ENCODE measurements at places on chromosomes 1 and 21.

- ATAC-seq = peak; percentile 13
Observed at GRCh38 chr1:26787381-26787705, 407 bp upstream of the PIGV start.

GRCh38 chr1:90879281-90879680 lies 142.6 kb downstream of the ZNF644 start:
- no peak for ATAC-seq

GRCh38 chr1:208203127-208203847 lies 40.9 kb downstream of the PLXNA2 start:
- no peak for ATAC-seq

GRCh38 chr1:211135342-211135950 lies 1.5 kb upstream of the KCNH1 start:
- no peak for ATAC-seq

DNA sequence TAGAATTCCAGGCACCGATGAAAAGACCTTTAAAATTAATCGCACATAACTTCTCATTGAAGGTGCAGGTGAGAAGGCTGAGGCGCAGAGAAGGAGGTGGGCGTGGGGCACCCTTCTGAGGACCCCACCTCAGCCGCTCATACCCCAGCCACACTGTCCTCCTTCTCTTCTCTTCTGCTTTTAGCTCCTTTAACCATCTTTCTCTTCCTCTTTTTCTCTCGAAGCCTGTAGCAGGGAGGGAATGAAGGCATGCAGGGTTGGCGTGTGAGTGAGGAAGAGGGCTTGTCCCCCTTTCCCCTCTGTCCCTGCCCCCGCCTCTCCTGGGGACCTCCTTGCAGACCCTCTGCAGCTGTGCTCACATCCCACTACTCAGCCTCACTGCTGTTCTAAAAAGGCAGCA lies 57.8 kb upstream of the CACNA1E start:
- ATAC-seq = no peak

DNA sequence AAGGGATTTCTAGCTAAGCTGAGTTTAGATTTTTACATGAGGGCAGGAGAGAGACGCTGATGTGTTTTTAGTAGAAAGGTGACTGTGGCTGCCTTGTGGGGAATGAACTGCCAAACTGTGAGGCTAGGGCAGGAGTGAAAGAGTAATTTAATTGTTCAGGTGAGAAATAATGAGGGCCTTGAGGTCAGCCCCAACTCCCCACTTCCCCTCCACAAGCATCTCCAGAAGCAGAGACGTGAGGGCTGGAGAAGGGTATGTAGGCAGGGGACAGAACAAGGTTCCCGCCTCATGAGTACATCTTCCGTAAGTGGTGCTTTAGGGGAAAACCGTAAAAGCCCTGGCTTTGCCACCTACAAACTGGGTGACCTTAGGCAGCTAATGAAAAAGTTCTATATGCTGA lies 70.8 kb downstream of the WARS2 start:
- no peak for ATAC-seq

- no peak for ATAC-seq
Observed at GRCh38 chr1:198162091-198162767, 5.4 kb downstream of the NEK7 start.

DNA sequence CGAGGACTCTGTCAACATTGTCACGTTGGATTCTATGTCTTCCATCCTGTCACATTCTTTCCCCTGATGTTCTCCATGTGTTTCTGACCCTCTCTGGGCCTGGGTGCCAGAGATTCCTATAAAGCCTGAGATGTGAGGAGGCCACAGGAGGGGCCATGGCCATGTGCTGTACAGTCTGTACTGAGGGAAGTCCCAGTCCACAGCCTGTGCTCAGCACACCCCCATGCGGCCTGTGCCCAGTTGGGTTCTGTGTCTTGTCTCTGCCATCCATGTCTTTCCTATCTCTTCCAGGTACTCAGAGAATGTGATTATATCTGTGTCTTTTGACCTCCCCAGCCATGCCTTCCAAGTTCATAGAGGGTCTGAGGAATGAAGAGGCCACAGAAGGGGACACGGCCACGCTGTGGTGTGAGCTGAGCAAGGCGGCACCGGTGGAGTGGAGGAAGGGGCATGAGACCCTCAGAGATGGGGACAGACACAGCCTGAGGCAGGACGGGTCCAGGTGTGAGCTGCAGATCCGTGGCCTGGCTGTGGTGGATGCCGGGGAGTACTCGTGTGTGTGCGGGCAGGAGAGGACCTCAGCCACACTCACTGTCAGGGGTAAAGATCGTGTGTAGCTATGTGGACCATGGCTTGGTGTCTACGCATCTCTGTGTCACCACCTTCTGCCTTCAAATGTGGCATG lies 86.1 kb downstream of the OBSCN start:
- no peak for ATAC-seq

- no peak for ATAC-seq
Observed at GRCh38 chr1:164308101-164308500, 250.9 kb upstream of the PBX1 start.

GRCh38 chr1:205567716-205568115 lies 63.2 kb downstream of the CDK18 start:
- ATAC-seq = no peak

DNA sequence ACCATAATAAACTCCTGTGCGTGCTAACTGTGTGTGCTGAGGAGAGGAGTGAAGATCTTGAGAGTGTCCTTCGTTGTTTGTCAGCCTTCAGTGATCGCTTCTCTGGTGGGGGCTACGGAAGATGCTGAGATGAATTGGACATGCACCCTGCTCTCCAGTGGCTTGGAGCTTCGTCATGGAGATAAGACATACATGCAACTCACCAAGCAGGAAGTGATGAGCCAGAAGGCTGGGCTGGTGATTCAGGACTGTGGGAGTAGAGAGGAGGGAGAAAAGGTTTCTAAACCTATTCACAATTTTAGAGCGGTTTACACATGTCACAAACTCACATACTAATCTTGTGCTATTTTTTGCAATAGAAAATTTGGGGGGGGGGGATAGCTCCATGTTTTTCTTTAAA lies 128.9 kb upstream of the ADAR start:
- peak; percentile 27 for ATAC-seq

GRCh38 chr21:38219049-38219628 lies 37.7 kb upstream of the KCNJ15 start:
- ATAC-seq = no peak

DNA sequence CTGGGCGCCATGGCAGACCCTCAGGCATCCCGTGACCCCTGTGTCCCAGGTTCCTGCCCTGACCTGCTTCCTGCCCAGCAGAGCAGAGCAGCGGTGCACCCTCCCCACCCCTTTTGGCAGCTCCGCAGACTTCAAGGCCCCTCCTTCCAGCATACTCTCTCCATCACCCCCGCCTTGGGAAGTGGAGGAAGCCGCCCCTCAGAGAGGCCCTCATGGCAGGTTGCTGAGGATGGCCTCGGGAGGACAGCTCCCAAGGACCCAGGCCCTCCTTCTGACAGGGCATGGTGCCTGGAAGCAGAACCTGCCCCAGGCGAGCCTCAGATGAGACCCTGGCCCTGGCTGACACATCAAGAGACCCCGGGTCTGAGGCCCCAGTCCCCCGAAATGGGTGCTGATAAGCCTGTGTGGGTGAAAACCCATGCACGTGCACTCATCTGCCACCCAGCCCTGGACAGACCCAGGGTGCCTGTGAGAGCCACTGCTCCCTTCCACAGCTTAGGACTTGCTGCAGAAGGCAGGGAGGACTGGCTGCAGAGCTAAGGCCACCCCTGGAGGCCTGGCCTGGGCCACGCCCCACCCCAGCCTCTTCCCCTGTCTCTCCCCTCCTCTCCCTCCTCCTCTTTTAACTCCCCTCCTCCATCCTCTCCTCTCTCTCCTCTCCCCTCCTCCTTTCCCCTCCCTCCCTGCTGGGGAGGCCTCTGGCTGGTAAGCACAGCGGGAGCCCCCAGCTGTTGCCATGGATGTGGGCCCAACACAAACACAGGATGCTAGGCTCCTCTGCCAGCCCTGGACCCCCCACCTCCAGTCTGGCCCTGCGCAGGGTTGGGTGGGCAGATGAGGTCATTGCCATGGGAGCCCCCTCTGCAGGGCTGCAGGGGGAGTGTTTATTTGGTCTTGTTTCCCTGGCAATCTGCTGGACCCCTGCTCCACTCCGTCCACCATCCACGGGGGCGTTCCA lies 33.7 kb downstream of the WNT9A start:
- peak; percentile 7 for ATAC-seq

- ATAC-seq = no peak
Observed at GRCh38 chr1:234614081-234614489, 4.1 kb upstream of the IRF2BP2 start.

DNA sequence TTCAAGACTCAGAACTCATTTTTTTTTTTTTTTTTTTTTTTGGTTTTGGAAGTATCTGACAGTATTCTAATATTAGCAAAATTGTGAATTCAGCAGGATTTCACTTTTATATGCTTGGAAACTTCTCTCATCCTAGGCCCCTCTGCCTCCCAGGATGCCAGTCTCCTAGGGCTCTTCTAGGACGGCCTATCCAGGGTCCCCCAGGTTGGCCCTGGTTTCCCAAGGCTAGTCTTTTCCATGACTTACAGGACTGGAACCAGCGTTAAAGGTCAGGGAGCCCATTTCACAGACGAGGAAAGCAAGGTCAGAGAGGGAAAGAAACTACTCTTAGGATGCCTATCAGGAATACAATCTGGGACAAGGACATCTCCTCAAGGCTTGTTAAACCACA lies 412.5 kb downstream of the PTPRU start:
- no peak for ATAC-seq

DNA sequence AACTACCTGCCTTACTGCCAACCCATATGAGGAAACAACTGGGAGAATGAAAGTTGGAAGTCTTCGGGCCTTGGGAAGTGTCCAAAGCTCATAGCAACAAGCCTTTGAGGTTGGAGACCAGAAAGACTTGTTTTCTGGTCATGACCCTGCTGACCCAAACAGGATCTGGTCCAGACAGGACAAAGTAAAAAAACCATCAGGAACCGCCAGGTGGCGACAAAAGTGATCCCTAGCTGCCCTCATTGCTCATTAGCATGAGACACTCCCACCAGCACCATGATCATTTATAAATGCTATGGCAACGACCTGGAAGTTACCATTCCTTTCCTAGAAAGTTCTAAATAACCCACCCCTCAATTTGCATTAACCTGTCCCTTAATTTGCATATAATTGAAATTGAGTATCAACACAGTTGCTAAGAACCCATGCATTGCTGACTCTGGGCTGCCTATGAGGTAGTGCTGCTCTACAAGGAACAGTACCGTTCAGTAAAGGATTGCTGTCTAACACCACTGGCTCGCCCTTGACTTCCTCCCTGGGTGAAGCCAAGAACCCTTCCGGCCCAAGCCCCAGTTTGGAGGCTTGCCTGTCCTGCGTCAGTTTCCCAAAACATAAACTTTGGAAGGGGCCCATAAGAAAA lies 89.0 kb downstream of the URB2 start:
- ATAC-seq = peak; percentile 48

GRCh38 chr1:182740120-182740519 lies 49.5 kb upstream of the NPL start:
- peak; percentile 36 for ATAC-seq

GRCh38 chr1:180921891-180922630 lies 9.4 kb downstream of the KIAA1614 start:
- no peak for ATAC-seq

DNA sequence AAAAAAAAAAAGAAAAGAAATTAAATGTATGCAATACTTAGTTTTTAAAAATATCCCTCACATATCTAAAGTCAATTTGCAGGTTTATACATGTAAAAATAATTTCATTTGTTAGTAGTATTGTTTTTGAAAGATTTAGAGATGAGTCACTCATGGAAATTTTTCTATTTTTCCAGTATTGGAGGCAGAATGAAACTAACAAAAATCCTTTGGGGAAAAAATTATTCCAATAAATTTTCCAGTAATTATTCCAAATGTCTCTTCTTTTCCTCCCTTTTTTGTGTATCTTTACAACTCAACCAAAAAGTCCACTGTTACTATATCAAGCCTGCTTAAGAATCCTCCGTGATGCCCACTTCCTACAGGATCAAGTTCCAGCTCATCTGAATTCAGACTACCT lies 29.9 kb downstream of the MPZL1 start:
- no peak for ATAC-seq

DNA sequence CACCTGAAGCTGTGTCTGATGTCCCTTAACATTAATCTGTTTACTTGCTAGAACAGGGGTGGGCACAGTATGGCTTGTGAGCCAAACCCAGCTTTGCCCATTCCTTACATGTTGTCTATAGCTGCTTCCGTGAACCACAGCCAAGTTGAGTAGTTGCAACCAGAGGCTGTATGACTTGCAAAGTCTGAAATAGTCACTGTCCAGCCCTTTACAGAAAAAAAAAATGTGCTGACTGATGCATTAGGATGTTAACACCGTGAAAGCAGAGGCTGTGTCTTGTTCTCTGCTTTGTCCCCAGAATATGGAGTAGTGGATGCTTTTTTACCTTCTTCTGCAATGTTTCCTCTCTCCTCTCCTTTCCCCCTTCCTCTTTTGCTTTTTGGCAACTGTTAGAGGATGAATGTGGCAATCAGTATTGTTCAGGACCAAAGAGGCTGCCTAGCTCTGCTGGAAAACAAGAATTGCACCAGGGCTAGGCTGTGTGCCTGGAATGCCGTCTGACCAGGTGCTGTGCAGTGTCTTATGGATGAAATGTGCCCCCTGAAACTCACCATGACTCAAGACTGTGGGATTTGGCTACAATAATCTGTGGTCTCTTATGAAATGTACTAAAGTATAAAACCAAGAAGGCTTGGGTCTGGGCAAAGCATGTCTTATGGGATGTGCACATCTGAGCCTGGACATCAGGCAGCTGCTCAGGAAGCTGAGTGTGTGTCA lies 79.6 kb upstream of the GCLM start:
- ATAC-seq = no peak

DNA sequence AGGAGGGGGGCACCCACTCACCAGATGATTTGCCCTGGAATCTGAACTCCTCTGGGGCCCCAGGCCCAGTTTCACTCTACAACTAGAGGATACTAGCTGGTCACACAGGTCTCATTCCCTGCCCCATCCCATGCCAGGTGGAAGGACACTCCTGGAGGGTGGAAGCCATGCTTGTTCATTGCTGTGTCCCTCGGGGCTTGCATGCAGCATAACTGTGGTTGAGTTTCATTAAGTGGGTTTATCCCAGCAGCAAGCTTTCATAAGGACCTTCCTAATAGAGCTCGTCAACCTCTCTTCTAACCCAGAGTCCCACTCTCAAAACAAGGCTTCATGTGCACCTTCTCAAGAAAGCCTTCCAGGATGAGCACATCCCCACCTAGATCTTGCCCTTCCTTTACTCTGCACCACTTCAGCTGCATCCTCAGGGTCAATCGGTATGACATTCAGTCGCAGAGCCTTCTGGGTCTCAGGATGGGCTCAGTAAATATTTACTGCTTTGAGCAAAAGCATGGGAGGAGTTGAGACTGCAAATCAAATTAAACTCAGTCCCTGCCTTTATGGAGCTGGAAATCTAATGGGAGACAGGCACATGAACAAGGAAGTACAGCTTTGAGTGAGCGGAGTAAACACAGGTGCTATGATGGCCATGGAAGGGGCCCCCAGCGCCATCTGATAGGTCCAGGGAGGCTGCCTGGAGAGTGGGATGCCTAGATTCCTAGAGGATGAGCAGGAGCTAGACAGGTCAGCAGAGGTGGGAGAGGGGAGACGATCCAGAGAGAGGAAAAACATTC lies 32.3 kb downstream of the LAMB3 start:
- ATAC-seq = no peak
